ENCODE measurements at places on chromosomes 1 and 21.

GRCh38 chr1:7121622-7121988 lies 336.4 kb downstream of the CAMTA1 start:
- no peak for DNase-seq

DNA sequence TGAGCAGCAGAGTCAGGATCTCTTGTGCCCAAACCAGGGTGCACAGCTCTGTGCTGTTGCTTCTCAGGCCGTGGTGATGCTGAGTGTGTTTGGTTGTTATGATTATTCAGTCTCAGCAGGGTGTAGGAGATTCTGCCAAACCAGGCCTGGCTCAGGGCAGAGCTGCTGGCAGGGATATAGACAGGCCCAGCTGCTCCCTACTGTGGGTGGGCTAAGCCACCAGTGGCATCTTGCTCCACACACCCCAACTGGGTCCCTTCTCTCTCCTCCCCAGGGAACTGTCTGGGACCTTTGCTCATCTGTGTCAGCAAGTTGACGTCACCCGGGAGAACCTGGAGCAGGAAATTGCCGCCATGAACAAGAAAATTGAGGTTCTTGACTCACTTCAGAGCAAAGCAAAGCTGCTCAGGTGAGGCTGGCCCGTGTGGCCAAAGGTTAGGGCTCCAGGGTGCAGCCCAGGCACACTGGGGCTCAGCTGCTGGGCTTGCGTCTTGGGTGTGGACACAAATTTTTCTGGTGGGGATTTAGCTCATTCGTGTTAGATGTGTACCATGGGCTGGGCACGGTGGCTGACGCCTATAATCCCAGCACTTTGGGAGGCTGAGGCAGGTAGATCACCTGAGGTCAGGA lies 9.9 kb upstream of the MIIP start:
- no peak for DNase-seq

GRCh38 chr1:8431019-8431418 lies 113.1 kb downstream of the SLC45A1 start:
- DNase-seq: no peak

DNA sequence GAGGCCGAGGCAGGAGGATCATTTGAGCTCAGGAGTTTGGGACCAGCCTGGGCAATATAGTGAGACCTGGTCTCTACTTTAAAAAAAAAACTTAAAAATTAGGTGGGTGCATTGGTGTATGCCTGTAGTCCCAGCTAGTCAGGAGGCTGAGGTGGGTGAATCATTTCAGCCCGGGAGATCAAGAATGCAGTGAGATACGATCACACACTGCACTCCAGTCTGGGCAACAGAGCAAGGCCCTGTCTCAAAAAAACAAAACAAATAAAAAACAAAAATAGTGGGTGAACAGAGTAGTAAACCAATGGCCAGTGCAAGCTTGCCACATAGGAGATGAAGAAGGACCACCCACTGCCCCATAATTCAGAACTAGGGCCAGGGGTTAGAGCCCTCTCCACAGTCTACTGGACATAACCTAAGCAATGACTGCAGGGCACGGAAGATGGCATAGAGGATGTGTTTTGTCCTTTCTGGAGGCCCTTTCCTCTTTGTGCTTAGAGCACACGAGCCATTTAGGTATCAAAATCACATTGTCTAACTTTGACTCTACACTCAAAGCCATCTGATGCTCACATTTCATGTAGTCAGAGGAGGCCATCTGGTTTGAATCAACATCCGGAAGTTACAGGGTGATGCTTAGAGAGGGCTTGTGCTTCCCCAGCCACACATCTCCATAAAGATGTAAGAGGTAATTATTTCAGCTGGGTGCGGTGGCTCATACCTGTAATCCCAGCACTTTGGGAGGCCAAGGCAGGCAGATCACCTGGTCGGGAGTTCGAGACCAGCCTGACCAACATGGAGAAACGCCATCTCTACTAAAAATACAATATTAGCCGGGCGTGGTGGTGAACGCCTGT lies 12.6 kb downstream of the CD2 start:
- DNase-seq: no peak

DNA sequence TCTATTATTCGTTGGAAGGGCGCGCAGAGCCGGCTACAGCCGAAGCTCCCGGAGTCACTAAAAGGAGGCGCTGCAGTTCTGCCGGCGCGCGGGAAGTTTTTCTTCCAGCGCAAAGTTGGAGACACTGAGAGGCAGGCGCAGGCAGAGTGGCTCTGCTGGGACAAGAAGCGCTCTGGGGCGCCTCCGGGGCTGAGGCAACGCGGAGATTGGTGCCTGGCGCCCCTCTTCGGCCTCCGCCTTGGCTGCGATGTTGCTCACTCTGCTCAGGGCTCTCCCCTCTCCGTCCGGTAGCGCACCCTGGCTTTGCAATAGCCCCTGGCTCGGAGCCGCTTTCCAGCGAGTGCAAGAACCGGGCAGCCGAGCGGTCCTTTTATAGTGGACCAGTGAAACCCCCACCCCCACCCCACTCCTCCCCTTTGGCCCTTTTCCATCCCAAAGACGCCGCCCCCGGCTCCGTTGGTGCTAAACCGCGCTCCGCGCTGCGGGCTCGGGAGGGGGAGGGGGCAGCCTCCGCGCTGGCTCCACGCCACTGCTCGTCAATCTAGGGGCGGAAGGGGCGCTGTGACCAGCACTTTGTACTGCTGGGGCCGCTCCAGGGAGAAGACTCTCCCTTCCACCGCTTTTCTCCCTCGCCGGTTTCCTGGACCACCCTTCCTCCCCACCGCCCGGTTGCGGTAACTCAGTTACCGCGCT lies at the start of gene ADAMTS1:
ADAMTS1 (minus strand) TSS at position 344 of the 693 bp plus-strand sequence. CDS start 455 bp downstream, outside the sequence.
- no peak for DNase-seq

DNA sequence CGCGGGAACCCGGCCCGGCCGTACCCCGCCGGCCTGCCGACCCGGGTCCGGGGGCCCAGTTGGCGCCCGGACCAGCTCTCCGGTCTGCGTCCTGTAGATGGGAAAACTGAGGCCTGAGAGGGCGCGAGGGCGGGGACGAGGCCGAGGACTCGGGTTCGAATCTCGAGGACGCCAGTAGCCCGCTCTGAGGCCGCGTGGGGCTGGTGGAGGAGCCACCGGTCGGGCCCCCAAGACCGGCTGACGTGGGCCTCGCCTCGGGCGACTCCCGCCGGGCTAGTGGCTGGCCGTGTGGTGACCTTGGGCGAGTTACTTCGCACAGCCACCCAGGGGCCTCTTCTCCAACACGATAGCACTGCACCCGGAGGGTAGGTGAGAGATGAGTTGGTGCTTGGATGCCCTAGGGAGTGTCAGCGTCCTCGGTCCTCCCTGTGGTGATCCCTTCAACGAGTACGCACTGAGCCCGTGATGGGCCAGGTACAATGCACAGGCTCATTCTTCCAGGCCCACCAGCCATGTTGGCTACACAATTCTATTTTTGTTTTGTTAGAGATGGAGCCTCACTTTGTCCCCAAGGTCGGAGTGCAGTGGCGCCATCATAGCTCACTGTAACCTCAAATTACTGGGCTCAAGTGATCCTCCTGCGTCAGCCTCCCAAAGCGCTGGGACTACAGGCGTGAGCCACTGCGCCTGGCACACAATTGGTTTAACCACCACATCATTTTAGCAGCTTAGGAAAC lies 404 bp upstream of the SCMH1 start:
- no peak for DNase-seq

DNA sequence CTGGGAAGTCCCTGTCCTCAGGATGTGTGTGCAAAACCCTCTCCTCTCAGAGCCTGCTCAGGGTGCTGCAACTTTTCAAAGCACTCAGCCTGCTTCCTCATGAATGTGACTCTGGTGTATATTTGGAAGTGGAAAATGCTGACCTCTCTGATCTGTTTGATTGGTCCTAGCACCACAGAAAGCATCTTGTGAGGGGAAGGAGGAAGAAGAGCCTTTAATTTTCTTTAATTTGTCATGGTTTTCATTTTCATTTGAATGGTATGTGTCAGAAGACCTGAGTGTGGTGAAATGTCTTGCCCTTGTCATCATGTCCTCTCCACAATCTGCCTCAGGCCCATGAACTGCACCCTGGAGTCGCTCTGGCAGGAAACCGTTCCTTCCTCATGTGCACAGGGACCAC lies 383.5 kb downstream of the NTNG1 start:
- peak; percentile 26 for DNase-seq

Measured in suppressor macrophage (primary cell).